ENCODE measurements at places on chromosomes 6 and 20.

DNA sequence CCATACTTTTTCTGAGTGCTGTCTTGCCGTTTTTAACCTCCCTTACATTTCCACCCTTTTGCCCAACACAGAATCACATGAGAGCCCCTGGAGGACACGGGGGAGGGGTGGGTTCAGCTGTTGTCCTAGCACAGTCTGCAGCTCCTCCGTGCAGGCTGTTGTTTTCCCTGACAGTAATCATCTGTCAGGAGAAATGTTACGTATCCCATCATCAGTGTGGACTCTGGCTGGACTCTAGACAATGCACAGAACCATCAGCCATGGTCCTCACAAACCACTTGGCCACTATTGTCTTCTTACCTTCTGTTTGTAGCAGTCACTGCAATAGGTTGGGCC, 92.1 kb downstream of the RIN2 start:
- no peak for DNase-seq

DNA sequence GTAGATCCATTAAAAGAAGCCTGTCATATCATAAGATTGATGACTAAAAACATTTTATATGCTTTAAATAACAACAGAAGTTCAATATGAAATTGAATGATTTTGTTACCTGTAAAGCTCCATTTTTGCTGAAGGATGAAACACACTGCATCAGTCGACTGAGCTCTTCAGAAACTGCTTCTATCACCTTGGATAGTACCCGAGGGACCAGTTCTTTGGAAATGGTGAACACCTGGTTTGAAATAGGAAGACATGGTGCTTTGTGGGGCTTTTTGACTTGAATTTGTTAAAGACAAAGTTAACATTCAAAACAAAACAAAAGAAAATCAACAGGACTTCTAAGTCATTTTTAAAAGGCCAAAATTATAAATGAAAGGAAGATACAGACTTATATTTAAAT, 105.7 kb downstream of the IRF4 start:
- DNase-seq, result no peak

GRCh38 chr6:41581381-41581991, 35.3 kb downstream of the FOXP4 start:
- no peak for DNase-seq

GRCh38 chr6:150233843-150234269, 91.0 kb downstream of the PPP1R14C start:
- DNase-seq, result no peak

- no peak for DNase-seq
These were observed 121.7 kb upstream of the VGLL2 start for GRCh38 chr6:117143647-117144046.

DNA sequence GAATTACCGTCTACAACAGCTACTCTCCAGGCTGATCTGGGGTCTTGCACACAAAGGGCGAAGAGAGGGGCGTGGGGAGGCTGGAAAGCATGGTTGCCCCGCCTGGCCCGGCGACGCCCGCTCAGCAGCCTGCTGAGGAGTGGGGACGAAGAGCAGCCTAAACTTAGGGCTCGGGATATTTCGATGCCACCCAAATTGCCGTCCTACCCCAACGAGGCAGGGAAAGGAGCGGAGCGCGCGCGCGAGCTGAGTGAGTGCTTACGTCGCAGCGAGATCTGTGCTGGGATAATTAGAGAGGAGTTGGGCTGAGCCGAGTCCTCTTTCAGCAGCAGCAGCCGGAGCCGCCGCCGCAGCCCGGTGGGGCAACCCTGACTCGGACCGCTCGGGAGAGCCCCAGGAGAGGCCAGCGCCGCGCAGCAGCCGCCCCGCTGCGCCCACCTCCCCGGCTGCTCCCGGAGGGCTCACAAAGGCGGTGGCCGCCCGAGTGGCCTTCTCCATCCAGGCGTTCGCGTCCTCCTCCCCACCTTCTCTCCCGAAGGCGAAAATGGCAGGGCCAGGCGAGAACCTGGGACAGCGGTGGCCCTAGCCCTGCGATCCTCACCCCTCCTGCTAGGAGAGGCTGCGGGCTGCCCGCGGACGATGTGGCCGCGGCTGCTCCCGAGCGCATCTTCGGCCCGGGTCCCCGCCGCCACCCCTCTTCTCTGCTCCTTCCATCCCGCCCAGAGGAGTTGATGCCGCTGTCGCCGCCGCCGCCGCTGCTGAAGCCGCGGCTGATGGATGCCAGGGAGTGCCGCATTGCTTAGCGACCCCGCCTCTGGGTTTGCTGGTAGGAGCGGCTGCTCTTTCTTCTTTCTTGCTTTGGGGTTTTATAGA, at the start of gene CLVS2:
Gene CLVS2 (plus strand): TSS at position 315 of the 873 bp plus-strand sequence. CDS start 1,543 bp downstream, outside the sequence.
- DNase-seq, result no peak

GRCh38 chr6:133432021-133432989, 191.1 kb downstream of the EYA4 start:
- DNase-seq, result no peak

GRCh38 chr6:54274383-54274782, 33.9 kb upstream of the TINAG start:
- no peak for DNase-seq

- no peak for DNase-seq
These were observed 74.0 kb downstream of the ZBTB2 start for GRCh38 chr6:151317103-151317994.

- no peak for DNase-seq
These were observed 38.2 kb downstream of the FAM8A1 start for GRCh38 chr6:17638212-17638715.

DNA sequence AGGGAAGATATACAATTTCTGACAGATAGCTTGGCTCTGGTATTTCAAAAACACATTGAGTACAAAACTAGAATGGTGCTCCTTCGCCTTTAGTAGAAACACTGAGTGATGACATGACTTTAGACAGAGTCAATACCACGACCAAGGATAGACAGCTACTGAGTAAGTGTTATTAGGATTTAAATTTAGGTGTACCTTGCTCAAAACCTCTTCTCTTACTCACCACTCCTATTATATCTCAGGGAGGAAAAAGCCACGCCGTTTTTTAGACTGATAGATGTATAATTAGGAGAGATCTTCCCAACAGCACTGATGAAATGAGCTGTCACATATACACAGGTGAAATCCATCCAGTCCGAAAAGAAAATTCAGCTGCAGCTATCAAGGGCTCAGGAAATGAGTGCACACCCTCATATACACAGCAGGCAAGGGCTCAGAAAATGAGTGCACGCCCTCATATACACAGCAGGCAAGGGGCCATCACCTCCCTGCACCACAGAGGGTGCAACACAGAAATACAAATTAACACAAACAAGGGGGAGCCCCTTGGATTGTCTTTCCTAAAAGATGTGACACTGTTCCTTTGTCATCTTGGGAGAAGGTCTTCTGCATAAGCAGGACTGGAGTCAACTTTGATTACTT, 53.7 kb downstream of the LYRM4 start:
- DNase-seq, result no peak

- DNase-seq, result no peak
These were observed 3.5 kb upstream of the GRM4 start for GRCh38 chr6:34149452-34149810.

DNA sequence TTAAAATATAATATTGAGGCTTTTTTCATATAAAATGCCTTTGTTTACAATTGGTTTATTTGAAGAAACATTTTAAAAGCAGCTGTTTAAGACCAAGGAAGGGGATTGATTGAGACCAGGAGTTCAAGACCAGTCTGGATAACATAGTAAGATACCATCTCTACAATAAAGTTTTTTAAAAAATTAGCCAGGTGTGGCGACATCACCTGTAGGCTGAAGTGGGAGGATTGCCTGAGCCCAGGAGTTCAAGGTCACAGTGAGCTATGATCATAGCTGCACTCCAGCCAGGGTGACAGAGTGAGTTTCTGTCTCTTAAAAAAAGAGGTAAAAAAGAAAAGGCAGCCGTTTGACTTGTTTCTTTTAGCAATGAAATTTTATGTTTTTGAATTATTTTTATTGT, 117.0 kb downstream of the STXBP5 start:
- no peak for DNase-seq

DNA sequence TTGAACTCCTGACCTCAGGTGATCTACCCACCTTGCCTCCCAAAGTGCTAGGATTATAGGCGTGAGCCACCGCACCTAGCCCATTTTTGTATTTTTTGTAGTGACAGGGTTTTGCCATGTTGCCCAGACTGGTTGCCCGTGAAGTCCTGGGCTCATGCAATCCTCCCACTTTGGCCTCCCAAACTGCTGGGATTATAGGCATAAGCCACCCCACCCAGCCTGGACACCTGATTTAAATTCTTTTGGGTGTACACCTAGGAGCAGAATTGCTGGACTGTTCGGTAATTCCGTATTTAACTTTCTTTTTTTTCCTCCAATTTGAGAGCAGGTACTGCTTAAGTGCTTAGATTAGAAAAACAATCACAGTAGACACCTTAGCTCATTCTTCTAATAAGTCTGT, 5.6 kb upstream of the NRM start:
- no peak for DNase-seq

DNA sequence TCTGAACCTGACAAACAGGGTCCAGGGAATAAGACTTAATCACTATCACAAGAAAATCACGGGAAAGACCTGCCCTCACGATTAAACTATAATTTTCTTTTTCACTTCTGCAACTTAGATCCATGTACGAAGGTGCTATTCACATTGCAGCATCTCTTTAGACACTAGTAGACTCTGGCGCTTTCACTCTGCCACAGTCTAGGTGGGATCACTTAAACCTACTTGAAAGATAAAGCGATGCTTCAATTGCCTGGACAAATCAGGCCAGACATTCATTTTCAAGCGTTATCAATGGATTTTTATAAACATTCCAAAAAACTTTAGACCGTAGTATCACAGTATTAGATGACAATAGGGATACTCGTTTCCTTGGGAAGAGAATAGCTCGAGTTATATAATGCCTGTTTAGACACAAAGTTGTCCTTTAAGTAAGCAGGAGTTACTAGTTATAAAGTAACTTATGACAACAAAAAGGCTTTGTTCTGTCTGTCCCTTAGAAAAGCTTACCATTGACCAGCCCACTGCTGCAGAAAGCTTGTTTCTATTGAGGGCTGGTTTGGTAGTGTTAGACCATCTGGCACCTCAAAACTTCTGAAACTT, 367.3 kb downstream of the UTRN start:
- DNase-seq, result no peak

GRCh38 chr20:52536841-52537400, 345.3 kb upstream of the ZFP64 start:
- DNase-seq, result no peak

- no peak for DNase-seq
These were observed 9.2 kb downstream of the ECI2 start for GRCh38 chr6:4125933-4126864.

- no peak for DNase-seq
These were observed 32.0 kb downstream of the POM121L2 start for GRCh38 chr6:27280064-27280539.

- DNase-seq, result no peak
These were observed 714.5 kb upstream of the EYS start for GRCh38 chr6:66421570-66421969.

DNA sequence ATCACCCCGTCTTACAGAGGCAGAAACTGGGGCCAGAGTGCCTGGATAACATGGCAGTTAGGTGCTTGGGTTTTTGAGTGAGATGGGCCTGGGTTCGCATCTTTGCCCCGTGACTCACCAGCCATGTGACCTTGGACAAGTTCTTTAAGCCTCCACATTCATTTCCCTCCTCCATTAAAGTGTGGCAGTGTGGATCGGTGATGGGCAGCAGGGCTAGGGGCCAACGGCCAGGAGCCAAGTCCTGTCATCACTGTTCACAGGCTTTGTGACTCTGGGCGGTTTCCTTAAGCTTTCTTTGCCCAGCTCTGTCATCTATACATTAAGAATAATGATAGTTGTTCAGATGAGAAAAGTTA, 85.5 kb upstream of the PMEPA1 start:
- DNase-seq, result no peak

DNA sequence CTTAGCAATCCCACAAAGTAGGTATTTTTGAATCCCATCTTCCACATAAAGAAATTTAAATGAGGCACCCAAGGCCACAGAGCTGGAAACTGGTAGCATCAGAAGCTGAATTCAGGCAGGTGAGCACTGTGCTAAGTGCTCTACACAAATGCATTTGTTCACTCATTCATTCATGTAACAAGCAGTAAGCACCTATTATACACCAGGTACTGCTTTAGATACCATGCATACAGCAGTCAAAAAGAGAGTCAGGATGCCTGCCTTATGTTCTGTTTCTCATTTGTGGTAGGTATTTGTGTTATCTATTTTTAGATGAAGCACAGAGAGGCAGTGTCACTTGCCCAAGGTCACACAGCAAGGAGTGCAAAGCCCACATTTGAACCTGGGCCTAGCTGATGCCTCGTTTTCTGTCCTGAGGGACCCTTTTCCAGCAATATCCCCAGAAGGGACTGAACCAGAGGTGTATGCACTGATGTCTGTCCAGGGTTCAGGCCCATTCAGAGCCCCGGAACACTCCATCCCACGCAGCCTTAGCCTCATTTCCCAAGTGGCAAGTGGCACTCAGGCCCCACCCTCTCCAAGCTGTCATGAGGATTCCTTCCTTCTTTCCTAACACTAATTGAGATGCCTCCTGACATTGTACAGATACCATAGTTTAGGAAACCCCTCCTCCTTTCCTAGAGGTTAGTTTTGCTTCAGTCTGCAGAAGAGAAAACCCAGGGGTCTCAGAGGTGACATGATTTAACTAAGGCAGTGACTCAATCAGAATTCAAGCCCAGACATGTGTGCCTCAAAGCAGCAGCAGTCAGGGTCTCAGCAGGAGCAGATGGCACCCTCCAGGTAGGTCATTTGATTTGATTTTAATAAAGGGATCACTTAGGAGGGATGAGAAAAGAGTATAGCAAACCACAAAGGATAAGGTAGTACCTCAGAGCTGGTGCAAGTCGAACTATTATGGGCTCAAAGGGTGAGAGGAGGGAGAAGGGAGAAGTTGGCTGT, 61.2 kb upstream of the SIRPA start:
- no peak for DNase-seq

DNA sequence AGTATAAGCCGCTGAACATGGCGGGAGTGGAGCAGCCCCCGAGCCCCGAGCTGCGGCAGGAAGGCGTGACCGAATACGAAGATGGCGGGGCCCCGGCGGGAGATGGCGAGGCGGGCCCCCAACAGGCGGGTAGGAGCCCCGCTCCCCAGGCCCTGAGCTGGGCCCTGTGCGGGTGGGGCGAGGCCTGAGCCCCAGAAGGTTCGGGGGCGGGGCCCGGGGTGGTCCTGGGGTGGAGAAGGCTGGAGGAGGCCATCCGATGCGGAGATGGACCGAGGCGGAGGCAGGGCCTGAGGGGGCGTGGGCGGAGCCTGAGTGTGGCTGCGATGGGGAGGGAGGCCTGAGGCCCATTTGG, 7.1 kb downstream of the L3MBTL1 start:
- DNase-seq, result no peak
